ENCODE measurements at places on chromosomes 5 and 9.

DNA sequence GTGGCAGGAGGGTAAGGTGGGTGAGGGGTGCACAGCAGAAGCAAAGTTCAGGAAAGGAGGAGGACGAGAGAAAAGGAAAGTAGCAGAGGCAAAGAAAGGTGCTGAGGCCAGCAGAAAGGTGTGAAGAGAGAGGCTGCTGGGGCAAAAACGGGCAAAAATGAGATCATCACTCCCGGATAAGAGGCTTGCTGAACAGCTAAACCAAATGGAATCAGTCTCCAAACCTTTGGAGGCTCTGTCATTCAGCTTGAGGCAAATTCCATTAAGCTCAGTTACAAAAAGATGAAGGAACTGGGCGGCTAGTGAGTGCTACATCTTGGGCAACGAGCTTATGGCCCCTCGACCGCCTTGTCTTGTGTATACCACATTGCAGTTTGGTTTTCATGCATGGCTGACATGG, 136.4 kb downstream of the FSTL4 start:
- DNase-seq: no peak

- DNase-seq: no peak
Measured at GRCh38 chr5:111211341-111211740, 12.8 kb upstream of the CAMK4 start.

DNA sequence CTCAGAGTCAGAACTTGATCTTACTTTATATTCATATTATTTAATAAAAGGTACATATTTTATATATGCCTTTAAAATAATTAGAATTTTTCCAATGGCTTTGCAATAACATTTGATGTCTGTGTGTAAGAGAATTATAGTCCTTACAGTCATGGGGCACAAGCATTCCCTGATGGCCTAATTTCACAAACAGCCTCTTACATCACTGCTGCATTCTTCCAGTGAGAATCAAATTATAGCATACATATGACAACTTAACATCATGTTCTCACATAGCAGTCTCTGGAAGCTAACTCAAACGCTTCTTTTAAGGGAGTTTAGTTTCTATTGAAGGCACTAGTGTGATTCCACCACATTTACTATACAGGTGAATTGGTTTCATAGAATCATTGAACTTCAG, 15.3 kb upstream of the PRUNE2 start:
- DNase-seq: no peak

GRCh38 chr9:99109522-99109921, 4.6 kb downstream of the TGFBR1 start:
- DNase-seq: no peak

Data from stimulated activated naive CD8-positive, alpha-beta T cell treated with anti-CD3 and anti-CD28 coated beads, Interleukin-15, Interleukin-2, amounts not matched to agents 100 U/mL and 50 U/mL, for 24 hours (primary cell).